ENCODE measurements at places on chromosomes 2 and 18. TPM values are rescaled to one million over a fixed set of nuclear protein-coding genes. Genes with fewer than 3 reads are reported as not detected.

FER1L5 gene
- under 0.01 TPM for total RNA-seq

ROCK2 gene
- total RNA-seq: 20.7 TPM

GMPPA gene
- 40.3 TPM for total RNA-seq

TSPYL6 gene
- not detected for total RNA-seq

SERPINB5 gene
- total RNA-seq: 513 TPM

INHBB gene
- 0.53 TPM for total RNA-seq
